ENCODE measurements at places on chromosomes 2 and 18.
A peak's percentile ranks its signal among the peaks of the same experiment; 100 is the strongest.

DNA sequence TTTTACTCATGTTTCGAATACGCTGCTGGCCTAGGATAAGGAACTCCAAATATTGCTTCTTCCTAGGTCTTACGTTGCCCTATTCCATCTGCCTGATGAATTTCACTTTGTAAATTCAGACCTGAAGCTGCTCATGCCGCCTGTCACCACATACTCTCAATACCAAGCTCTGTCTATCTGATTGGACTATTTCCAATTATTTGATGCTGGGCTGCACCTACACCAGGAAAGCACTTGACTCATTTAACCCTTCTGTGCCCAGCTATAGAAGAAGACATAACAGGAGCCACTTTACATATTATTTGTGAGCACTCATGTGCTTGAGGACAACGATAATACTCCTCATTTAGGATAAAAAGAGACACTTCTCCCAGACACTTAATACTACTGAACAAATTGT is 1293.9 kb upstream of the LRRTM1 start:
- DNase-seq = no peak

- DNase-seq = no peak
These were observed 25.9 kb upstream of the ALLC start for GRCh38 chr2:3631851-3632659.

DNA sequence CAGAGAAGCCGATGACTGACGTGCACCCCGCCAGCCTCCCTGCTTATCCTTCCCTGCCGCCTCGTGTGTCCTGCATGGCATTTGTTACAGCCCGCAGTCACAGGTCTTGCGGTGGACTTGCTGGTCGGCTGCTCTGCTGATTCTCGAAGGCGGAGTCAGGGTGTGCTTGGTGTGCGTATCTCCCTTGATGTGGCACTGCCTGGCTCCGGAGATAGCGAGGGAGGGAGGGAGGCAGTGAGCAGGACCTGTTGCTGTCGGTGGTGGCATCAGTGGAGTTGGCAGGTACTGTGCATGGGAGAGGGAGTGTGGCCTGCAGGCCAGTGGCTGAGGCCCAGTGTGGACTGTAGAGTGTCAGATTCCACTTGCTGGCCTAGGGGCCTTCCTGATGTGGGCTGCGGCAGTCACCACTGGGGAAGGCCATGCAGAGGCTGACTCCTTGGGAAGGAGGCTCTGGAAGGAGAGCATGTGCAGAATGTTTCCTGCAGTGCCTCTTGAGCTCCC is 198.9 kb downstream of the AGAP1 start:
- DNase-seq = no peak

DNA sequence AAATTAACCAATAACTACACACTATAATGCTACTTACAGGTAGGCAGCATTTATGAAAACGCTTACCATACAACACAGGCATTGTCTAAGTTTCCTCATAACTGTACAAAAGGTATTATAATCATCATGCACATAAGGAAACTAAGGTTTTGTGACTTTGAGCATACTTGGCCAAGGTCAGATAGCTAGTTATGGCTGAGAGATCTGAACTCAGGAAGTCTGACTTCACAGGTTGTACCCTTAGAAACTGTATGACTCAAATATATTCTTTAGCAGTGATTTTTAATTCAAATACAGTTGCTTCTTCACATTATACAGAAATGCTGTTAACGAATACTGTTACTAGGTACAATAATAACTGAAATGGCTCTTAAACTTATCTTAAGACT is 89.3 kb downstream of the TRIP12 start:
- no peak for DNase-seq

- DNase-seq = no peak
These were observed 102.2 kb upstream of the RND3 start for GRCh38 chr2:150589681-150590080.

- no peak for DNase-seq
These were observed 256.0 kb upstream of the SETBP1 start for GRCh38 chr18:44424645-44425035.

DNA sequence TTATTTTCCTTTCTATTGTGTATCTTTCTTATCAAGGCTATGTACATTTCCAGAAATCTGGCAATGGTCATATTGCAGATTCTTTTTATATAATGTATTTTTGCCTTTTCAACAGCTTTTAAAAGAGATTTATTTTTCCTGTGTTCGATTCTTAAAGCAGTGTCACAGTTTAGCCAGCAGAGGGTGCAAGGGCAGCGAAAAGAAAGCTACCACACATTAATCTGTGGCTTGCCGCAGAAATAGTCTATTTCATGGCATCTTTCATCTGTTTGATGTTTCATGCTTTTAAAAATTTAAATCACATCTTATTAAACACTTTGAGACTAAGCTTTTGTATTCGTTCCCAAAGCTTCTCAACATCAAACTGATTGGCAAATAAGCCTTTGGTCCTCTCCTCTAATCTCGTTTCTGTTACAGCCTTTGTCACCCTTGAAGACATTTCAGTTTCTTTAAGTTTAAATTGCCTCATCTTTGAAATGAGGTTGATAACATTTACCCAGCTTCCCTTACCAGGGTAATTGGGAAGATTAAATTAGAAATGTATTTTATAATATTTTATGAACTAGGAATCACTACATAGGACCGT is 73.3 kb downstream of the PIK3C3 start:
- no peak for DNase-seq

DNA sequence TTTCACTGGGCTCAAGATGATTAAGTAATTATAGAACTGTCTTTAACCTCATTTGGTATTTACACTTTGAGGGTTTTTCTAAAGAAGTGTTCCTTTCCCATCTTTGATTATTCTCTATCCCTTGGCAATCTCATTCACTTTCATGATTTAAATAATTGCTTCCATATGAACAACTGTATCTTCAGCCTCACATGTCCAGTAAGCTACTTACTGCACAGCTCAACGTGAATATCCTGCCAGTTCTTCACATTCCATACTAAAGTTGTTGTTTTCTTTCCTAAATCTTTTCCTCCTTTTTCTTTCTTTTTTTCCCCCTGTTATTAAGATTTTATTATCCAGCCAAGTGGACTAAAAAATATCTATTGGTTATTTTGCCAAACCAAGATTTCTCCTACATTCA is 37.7 kb downstream of the ZC3H15 start:
- no peak for DNase-seq

DNA sequence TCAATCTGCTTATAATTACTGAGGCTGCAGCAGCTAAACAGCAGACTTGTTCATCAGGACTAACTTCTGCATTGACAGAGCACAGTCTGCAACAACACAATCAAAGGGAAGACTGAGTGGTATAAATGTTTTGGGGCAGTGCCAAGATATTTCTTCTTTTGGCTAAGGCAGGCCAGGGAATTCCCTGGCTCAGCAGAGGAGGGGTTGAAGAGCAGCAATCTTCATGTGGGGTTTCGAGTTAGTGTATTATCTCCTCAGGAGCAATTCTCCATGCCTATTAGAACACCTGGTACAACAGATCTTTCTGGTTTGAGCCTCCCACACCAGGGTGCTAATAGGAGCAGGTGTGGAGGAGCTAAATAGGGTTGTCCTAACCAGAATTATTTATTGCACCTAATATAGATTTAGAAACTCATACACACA is 103.0 kb upstream of the STK17B start:
- DNase-seq = peak; percentile 84

DNA sequence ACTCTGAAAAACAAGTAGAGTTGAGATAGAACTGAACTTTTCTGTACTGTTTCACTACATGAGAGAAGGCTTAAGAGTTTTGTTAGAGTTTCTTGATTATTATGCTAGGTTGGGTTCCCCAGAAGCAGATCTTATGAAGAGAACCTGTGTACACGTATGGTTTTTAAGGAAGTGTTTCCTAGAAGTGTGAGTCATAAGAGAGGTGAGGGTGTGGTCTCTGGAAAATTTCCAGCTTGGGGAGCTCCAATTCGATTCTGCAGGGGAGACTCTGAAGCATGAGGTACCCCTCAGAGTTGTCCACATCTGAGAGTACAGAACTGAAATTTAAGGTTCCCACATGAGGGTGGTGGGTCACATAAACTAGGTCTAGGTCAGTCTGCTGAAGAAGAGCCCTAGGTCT is 83.3 kb upstream of the MAP2 start:
- DNase-seq = no peak

DNA sequence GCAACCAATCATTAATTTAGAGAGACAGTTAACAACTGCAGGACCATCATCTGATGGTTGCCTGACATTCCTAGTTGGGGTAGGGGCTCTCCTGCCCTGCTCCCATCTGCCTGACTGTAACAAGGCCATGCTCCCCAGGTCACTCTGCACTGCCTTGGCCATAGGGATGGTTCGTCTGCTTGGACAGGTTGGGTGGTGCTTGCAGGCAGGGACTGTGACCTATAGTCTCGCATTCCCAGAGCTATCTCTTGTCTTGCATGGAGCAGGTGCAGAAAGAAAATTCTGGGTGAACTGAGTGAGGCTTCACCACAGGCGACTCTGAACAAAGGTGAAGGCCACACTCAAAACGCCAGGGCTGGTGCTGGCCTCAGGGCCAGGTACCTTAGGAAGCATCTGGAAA is 64.7 kb downstream of the EMILIN2 start:
- no peak for DNase-seq

DNA sequence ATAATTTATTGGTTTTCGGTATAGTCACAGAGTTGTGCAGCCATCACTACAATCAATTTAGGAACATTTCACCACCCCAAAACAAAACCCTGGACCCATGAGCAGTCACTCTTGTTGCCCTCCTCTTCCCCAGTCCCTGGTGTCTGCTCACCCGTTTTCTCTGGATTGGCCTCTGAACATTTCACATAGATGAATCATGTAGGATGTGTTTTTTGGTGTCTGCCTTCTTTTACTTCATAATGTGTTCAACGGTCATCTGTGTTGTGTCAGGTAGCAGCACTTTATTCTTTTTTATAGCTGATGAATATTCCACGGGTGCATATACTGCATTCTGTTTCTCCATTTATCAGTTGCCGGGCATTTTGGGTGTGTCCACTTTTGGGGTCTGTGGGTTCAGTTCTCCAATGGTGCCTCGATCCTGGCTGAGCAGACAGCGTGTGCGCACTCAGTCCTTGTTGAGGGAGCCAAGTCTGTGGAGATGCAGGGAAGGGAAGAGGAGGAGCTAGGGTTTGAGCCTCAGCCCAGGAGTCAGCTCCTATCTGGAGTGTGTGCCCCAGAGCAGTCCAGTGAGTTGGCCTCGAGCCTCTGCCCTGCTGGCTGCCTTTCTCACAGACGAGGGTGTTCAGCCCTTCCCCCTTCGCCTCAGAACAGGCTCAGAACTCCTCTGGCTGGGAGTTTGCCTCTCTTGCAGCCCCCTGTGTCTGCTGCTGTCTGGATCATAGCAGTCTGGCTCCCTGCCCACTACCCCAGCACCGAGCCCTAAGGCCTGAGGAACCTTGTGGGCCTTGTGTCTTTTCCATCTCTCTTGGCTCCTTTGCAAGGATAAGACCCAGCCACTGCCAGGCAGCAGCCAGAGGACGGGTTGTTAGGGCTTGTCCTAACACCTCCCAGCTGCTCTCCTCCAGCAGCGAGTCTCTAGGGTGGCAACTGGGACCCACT is 18.0 kb downstream of the C2orf74 start:
- DNase-seq = no peak

DNA sequence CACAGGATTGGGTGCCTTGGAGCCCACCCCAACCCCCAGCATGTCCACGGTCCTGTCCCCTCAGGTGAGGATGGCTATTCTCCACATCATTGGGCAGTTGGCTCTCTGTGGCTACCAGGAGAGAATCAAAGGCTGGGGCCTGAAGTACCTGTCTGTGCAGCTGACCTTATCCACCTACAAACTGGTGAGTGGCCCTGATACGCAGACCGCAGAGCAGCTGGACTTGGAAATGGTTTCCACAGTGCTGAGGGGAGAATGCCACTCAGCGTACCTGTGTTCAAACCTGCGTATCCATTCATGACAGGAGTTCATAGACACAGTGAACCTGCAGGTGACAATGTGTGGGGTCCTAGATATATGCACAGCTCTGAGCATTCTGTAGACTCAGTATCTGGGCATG is 21.6 kb downstream of the MROH2A start:
- DNase-seq = no peak

- no peak for DNase-seq
These were observed 78.2 kb downstream of the CAPN13 start for GRCh38 chr2:30729031-30729430.
